Cerebellar cortex (tissue), 1 donor: ENCODE measurements at places on chromosomes 16 and 17.

GRCh38 chr17:17144061-17144460, 62.1 kb downstream of the PLD6 start:
- no peak for DNase-seq

DNA sequence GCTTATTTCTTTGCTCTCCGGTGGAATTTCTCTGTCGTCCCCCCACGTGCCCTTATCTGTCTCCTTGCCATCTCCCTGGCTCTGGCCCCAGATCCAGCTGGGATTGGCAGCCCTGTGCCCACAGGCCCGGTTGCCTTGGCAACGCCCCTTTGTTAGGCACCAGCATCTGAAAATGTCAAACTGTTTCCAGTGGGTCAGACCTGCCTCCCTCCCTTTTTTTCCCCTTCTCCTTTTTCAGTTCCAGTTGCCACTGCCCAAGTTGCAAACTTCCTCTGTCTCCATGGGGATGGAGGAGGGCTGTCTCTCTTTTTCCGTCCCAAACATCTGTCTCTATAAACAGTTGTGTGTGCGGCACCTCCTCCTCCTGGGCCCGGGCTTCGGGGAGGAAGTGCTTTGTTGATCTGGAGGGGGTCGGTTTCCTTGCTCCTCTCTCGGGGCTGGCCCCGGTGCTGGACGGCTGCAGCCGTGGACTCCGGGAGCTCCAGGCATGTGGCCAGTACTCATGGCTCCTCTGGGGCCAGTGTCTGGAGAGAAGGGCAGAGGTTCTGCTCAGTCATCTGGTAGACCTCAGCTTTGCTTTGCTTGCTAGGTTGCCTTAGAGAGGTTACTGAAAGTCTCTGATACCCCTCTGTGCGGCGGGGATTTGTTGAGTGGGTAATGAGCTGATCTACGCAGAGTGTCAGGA, 35.3 kb downstream of the SOCS3 start:
- peak; percentile 59 for DNase-seq

DNA sequence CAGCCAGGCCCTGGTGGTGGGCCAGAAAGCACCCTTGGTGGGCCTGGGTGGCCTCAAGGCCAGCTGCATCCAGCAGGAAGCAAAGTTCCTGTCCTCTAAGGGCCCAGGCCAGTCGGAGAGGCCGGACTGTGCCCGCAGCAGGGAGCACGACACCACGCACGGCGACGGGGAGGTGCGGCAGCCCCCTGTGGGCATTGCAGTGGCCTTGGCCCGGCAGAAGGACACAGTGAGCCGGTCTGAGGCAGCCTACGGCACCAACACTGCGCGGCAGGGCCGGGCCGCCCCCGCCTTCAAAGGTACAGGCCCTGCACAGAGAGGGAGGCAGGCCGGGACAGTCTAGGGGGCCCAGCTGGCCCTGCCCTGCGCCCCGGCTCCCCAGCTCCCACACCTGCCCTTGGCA, 48.0 kb downstream of the BAHCC1 start:
- DNase-seq = no peak

GRCh38 chr17:31433091-31433790, 41.8 kb downstream of the RAB11FIP4 start:
- no peak for DNase-seq

DNA sequence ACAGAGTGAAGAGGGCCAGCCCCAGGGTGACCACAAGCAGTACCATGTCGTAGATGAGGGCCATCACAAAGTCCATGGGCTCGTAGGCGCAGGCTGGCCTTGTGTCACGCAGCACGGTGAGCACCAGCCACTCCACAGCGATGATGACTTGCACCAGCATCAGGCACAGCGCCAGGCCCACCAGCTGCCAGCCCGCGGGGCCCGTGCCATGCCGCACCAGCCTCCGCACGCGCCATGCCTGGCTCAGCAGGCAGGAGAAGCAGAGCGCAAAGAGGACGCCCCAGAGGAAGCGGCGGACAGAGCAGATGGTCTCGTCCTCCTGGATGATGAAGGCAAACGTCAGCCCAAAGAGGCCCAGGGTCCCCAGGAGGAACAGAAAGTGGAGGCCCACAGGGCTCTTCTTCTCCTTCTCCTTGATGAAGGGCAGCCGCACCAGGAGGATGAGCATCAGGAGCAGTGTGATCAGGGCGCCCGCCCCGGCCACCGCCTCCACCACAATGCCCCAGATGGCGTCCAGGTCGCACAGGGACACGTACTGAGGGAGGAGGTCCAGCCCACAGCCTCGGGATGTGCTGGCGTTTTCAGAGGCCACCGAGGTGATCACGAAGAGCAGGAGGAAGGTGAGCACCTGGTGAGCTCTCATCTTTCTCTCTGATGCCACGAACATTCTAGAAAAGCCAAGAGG, 12.3 kb downstream of the GPRC5B start:
- DNase-seq = peak; percentile 60

- DNase-seq = no peak
Observed at GRCh38 chr16:23156110-23156509, 6.9 kb upstream of the USP31 start.

GRCh38 chr17:21382560-21383495, 6.7 kb downstream of the KCNJ12 start:
- DNase-seq = no peak

DNA sequence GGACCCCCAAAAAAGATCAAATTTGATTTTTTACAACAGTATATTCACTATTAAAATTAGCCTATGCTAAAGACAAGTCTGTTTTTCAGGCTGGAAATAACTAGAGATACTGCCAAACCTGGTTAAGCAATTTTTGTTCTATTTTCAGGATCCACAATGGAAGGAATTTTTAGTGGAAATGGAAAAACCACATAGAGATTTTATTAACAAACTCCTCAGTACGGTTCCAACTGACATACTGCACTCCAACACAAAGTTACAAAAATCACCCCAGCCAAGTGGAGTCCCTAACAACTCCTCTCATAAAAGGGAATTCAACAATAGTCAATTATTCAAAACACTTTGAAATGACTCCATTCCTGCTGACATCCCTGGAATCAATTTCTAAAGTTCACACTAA, 101.6 kb upstream of the TOB1 start:
- no peak for DNase-seq

GRCh38 chr16:80936410-80936809, 70.3 kb downstream of the CMC2 start:
- no peak for DNase-seq

DNA sequence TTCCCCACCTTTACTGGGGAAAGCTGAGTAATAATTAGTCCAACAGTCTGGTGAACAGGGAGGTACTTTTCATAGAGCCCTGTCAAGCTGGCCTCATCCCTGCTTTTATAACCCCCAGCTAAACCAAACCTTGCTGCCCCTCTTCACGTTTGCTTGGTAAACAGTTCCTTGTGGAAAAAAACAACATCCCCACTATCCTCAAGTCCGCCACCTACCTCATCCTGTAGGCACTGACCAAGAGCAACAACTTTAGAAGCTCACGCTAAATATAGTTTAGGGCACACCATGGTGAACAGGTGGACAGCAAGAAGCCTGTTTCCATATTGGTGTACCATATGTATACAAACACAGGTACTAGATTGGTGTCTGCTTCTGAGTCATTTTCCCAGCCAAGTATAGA, 16.5 kb downstream of the NFE2L1 start:
- DNase-seq = no peak

GRCh38 chr17:7849130-7849750, 5.6 kb upstream of the TMEM88 start:
- DNase-seq = no peak
